Left cardiac atrium (tissue), 4 donors: ENCODE measurements at places on chromosomes 16 and 17. TPM values are rescaled to one million over a fixed set of nuclear protein-coding genes. Genes with fewer than 3 reads are reported as not detected.

- peak; percentile 70 for DNase-seq
Observed at GRCh38 chr17:81020767-81021497, 14.0 kb upstream of the BAIAP2 start.

DNA sequence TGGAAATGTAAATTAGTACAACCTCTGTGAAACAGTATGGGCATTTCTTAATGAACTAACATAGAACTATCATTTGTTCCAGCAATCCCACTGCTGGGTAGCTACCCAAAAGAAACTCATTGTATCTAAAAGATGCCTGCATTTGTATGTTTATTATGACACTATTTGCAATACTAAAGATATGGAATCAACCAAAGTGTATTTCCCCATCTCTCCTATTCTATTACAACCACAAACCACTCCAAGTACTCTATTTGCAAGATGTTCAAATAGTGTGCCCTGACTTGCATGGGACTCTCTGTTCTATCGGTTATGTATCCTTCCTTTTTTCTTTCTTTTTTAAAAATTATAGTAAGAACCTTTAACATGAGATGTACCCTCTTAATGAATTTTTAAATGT, 845.2 kb downstream of the CDH11 start:
- no peak for DNase-seq

- DNase-seq: no peak
Observed at GRCh38 chr16:73071131-73071940, 23.4 kb upstream of the ZFHX3 start.

The MLST8 gene
- total RNA-seq: 24.9 TPM
